ENCODE measurements at places on chromosomes 3 and 15.

DNA sequence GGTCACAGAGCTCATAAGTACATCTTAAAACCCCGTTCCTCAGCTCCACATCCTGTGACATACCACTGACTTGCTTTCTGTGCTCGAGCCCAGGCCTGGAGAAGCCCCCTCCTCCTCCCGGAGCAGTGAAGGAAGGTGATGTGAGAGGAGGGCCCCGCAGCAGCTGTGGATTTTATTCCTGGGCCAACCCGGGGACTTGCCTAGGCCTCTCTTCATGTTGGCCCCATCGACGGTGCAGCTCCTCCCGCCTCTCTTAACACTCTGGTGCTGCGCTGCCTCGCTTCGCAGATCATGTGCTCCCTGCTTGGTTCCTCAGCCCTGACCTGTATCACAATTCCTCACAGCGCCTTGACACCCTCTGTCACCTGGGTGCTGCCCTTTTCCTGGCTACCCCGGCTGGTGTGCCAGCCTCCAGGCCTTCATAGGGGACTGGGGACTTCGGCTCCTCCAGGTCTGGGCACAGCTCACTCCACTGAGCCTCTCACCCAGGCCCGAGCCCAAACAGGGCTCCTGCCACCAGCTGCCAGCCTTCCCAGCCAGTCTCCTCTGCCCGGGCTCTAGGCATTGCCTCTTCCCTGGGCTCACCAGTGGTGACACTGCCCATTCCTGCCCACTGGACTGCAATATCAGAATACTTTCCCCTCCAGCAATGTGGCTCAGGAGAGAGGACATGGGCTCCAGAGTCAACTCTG is 21.5 kb downstream of the MAGEF1 start:
- no peak for DNase-seq

DNA sequence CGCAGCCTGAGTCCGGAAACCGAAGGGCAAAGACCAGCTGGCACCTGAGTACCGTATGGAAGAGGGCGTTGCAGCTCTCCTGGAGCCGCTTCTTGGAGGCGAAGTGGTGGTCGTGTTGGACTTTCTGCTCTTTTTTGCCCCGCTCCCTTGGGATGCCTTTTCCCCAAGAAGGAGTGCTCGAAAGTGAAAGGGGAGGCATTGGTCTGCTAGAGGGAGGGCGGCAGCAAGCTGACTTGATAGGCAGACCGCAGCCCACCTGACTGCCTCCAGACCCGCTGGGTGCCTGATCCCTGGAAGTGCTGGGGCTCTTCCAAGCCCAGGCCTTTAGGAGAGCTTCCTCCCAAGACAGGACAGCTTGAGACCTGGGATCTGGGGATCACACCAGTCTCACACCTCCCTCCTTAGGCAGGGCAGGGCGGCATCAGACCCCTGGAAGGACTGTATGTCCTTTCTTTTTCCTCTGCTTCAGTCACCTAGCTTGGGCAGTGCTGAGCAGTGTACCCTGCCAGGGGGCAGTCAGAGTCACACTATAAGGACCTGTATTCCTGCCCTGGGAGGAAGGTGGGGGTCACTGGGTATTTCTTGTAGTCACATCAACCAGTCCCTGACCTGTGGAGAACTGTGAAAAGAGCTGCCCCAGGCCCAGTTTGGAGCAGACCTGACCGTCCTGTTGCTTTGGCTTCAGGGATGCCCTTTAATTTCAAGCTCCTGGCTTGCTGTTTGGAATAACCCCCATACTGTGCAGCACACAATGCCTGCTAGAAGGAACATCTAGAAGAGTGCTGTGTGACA is 2.1 kb downstream of the ACVR2B start:
- no peak for DNase-seq

DNA sequence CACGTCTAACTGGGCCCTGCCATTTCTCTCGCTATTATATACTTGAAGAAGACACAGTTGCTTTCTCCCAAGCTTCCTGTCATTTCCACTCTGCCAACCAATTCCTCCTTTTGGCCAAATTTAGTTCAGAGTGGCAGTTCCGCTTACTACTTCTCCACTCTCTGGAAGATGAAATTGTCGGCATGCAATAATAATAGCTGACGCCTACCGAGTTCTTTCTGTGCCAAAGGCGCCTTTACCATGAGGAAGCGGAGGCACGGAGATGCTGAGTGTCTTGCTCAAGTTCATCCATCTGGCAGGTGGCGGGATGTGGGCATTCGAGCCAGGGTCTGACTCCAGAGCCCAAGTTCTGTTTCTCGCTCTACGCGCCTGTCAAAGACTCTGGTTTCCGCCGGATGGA is 14.6 kb upstream of the NRROS start:
- no peak for DNase-seq

DNA sequence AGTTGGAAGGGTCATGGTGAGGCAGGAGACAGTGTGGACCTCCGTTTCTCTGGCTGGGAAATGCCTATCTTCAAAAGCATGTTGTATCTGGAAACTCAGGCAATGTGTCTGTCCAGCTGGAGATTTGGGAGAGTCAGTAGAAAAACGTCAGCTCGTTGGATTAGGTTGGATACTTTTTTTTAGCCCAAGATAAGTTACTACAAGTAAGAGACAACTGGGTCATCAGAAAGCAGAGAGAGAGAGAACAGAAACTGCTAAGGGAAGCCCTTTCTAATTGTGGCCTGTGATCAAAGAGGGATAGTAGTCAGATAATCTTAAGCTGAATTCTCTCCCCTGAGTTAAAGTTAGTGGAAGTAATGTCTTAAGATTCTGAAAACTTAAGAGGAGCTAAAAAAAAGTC is 78.9 kb upstream of the ZNF280D start:
- DNase-seq = no peak

GRCh38 chr3:54167999-54168398 is 45.6 kb downstream of the CACNA2D3 start:
- DNase-seq = no peak

DNA sequence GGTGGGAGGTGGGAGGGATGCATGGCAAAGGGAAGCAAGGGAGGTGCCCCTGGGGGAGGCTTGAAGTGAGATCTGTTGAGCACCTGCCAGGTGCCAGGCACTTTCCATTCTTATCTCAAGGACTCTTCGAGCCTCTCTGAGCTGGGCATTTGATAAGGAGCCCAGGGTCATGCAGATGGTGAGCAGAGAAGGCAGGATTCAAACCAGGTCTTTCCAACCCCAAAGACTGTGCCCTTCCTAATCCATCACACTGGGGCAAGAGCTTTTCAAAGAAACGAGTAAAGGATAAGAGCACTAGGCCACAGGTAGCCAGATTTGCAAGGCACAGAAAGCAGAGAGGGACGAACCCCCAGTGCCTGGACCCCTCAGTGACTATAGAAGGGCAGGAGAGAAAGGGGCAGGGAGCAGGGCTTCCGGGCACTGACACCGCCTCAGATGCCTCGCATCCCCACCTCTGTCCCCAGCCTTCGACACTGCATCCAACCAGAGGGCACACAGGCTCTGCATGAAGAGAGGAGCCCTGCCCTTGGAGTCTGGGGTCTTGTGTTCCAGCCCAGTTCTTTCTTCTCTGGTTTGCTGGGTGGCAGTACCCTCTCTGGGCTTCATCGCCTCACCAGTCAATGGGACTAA is 21.0 kb downstream of the IGDCC4 start:
- DNase-seq = no peak

- DNase-seq = no peak
Measured at GRCh38 chr3:12885583-12885930, 44.2 kb upstream of the RPL32 start.

DNA sequence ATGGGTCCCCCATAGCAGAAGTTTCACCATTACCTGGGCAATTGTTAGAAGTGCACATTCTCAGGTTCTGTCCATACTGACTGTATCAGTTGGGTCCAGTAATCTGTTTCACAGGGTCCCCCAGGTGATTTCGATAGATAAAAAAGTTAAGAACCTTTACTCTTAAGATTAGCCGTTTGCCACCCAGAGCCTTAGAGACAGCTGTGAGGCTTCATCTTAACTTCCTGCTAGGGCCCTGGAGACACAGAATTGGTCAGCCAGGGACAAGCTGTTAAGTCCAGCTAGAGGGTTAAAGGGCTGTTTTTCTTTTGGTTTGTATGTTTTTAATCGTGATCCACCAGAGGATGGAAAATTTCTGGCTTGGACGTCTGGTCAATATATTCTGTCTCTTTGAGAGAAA is 6.7 kb downstream of the FAM162A start:
- DNase-seq = no peak

Data from DND-41 (cell line).